ENCODE measurements at places on chromosomes 4 and X.

- no peaks in the 10 kb centered on the region for H3K36me3 ChIP-seq
- peaks cover 1% of the 10 kb centered on the region for H3K4me1 ChIP-seq
- H3K4me3 ChIP-seq = no peak overlapping the region
- DNase-seq = no peak
- H3K27me3 ChIP-seq = no peaks in the 10 kb centered on the region
Observed at GRCh38 chrX:133527415-133527814, 112.1 kb upstream of the GPC4 start.

DNA sequence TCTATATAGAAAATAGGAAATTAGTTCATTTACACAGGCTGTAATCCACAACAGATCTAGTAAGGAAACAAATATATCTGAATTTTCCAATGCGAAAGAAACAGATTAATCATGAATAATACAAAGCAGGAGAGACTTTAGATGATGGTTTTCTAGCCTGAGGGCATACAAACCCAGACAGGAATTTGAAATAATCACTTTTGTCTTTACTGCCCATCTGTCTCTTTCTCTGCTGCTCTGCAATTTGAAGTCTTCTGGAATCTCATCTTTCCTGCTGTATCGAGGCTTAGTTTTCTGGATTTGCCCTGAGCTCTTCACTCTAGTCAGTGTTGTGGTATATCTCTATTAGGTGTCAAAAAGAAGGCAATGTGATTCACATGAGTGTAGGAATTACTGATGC lies 711.8 kb upstream of the FAM241A start:
- H3K36me3 ChIP-seq = no peaks in the 10 kb centered on the region
- no peak overlapping the region for H3K27ac ChIP-seq
- no peak for DNase-seq
- no peaks in the 10 kb centered on the region for H3K4me1 ChIP-seq
- no peak overlapping the region for H3K4me3 ChIP-seq

DNA sequence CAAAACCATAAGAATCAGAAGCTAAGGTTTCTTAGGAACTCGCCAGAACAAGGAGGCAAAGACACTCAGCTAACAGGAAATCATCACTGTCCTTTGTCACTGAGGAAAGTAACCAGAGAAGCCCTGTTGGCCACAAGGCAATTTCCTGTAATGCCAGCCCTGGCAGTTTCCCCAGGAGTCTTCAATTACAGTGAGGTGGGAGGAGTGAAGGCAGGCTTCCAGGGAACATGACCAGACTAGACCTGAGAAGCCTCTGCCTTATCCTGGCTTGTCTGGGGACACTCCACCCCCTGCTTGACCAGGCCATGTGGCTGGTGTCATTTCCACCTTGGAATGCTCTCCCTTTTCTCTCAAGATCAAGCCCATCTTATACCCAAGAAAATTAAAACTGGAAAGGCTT lies 125.3 kb downstream of the COL4A6 start:
- H3K4me3 ChIP-seq = no peak overlapping the region
- DNase-seq = peak; percentile 56
- no peaks in the 10 kb centered on the region for H3K27me3 ChIP-seq
- no peaks in the 10 kb centered on the region for H3K36me3 ChIP-seq
- H3K4me1 ChIP-seq = no peaks in the 10 kb centered on the region
- H3K27ac ChIP-seq = no peak overlapping the region

DNA sequence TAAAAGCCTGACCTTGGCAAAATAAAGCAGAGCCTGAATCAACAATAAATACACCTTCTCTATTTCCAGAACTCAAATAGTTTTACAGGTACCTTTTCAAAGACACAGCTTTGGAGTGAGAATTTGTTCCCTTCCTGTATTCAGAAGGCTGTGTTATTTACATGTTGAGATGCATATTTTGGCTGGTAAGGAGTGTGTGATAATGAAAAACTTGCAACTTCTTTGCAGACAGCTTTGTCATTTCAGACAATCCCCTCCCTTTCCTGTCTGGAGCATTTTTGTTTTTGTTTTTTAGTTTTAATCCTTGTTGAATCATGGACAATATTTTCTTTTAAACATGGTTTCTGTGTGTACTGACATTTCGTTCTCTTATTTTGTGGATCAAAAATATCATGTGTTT lies 493.8 kb downstream of the FAT4 start:
- DNase-seq = no peak
- no peaks in the 10 kb centered on the region for H3K4me1 ChIP-seq
- H3K4me3 ChIP-seq = no peak overlapping the region
- no peak overlapping the region for H3K27ac ChIP-seq
- H3K36me3 ChIP-seq = no peaks in the 10 kb centered on the region

GRCh38 chr4:30619679-30620078 lies 100.5 kb upstream of the PCDH7 start:
- no peak overlapping the region for H3K27ac ChIP-seq
- H3K4me1 ChIP-seq = no peaks in the 10 kb centered on the region
- no peaks in the 10 kb centered on the region for H3K36me3 ChIP-seq
- H3K27me3 ChIP-seq = peaks cover 5% of the 10 kb centered on the region

DNA sequence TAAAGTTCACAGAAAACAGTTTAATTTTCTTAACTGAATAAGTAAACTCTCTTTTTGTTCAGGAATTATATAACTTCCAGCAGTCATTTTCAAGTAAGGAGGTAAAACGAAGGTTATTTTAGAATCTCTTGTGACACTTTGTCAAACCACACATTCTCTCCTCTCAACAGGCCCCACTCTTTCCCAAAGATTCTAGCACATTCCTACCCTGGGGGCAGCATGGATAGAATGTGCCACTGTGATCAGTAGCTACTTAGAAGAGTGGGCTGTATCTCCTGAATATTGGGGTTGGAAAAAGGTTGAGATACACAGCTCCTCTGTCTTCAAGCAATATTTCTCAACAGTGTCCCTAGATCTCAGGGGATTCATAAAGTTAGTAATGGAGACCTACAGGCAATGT lies 157.6 kb downstream of the EMCN start:
- H3K27me3 ChIP-seq = no peaks in the 10 kb centered on the region
- H3K4me1 ChIP-seq = no peaks in the 10 kb centered on the region
- H3K27ac ChIP-seq = no peak overlapping the region
- DNase-seq = no peak

DNA sequence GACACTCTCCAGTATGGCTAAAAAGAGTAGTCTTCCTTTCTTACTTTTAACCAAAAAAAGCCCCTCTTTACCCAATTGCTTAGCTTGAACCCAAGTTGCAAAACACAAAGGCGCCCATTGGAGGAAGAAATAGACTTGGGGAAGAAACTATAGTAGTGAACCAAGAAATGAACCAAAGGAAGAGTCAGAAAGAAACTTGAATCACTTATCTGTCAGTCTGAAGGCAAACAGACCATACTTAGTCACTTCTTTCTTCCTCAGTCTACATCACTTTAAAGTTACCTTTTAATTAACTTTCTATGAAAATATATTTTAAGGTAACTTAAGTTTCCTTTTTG lies 161.4 kb upstream of the GIMD1 start:
- H3K27ac ChIP-seq = no peak overlapping the region
- no peak for DNase-seq
- peaks cover 2% of the 10 kb centered on the region for H3K4me1 ChIP-seq

DNA sequence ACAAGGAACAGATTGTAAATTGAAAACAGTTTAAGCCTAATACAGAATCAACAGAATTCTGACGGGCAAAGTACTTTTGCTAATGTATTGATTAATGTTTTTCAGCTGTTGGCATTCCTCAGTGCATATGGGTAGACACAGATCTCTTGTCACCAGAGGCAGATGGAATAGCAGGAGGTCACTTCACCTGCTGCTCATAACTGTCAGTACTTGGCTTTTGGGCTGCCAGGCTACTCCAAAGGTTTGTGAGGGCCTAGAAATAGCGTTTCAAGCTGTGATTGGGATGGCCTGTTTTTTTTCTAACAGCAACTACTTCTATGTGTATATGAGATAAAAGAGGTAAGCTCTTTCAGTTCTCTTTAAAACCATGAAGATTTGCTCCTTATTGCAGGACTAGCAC lies 307.5 kb upstream of the ANXA10 start:
- H3K27ac ChIP-seq = no peak overlapping the region
- no peaks in the 10 kb centered on the region for H3K36me3 ChIP-seq
- H3K4me3 ChIP-seq = no peak overlapping the region
- no peaks in the 10 kb centered on the region for H3K27me3 ChIP-seq
- DNase-seq = no peak
- H3K4me1 ChIP-seq = no peaks in the 10 kb centered on the region

- H3K36me3 ChIP-seq = no peaks in the 10 kb centered on the region
- H3K4me1 ChIP-seq = no peaks in the 10 kb centered on the region
- peaks cover 4% of the 10 kb centered on the region for H3K27me3 ChIP-seq
Observed at GRCh38 chrX:114152130-114152529, 431.8 kb upstream of the HTR2C start.

DNA sequence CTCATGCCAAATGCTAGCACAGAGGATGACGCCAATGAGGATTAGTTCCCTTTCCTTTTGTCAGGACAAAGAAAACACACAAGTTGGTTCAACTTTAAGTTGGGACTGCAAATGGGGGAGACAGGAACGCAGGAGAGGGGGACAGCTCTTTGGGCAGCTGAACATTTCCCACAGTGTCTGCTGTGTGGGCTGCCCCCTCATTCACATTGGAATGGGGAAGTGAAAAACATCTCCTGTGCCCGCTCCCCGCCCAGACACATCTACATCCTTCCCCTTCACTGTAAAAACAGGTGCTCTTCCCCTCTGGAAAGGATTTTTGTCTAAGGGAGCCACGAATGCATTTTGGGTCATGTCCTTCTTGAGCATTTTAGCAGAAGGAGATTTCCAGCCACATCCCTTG lies 44.5 kb upstream of the TBC1D9 start:
- no peaks in the 10 kb centered on the region for H3K27me3 ChIP-seq
- H3K36me3 ChIP-seq = no peaks in the 10 kb centered on the region
- H3K4me1 ChIP-seq = peaks cover 2% of the 10 kb centered on the region
- H3K4me3 ChIP-seq = no peak overlapping the region
- no peak for DNase-seq

GRCh38 chr4:76210452-76210851 lies 3.2 kb downstream of the SCARB2 start:
- DNase-seq = no peak
- H3K4me1 ChIP-seq = peaks cover 14% of the 10 kb centered on the region
- no peaks in the 10 kb centered on the region for H3K27me3 ChIP-seq
- H3K36me3 ChIP-seq = peaks cover 4% of the 10 kb centered on the region
- peak overlapping the region; percentile 95 for H3K4me3 ChIP-seq

GRCh38 chr4:8590546-8590880 lies 2.1 kb upstream of the CPZ start:
- H3K4me3 ChIP-seq = no peak overlapping the region
- H3K36me3 ChIP-seq = no peaks in the 10 kb centered on the region
- no peak for DNase-seq
- peaks cover 38% of the 10 kb centered on the region for H3K4me1 ChIP-seq
- H3K27me3 ChIP-seq = peaks cover 83% of the 10 kb centered on the region

GRCh38 chr4:149347139-149347538 lies 468.5 kb downstream of the IQCM start:
- H3K4me1 ChIP-seq = no peaks in the 10 kb centered on the region
- H3K4me3 ChIP-seq = no peak overlapping the region
- no peaks in the 10 kb centered on the region for H3K36me3 ChIP-seq

DNA sequence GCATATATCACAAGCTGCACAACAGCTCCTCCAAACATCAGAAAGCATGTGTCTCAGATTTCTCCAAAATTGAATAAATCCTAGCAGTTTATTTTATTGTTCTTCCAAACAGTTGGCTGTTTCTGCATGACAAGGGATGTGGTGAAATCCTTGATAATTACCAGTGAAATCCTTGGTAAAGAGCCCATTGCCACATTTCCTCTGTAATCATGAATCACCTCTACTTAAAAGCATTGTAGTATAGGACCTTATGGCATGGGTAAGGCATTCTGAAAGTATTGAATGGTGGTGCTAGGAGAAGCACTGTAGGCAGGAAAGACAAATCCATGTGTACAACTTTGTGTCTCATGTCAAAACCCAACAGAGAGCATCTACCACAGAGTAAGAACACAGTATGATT lies 135.8 kb upstream of the NDST3 start:
- H3K27me3 ChIP-seq = no peaks in the 10 kb centered on the region
- no peaks in the 10 kb centered on the region for H3K4me1 ChIP-seq
- no peaks in the 10 kb centered on the region for H3K36me3 ChIP-seq
- DNase-seq = peak; percentile 50
- no peak overlapping the region for H3K27ac ChIP-seq
- H3K4me3 ChIP-seq = no peak overlapping the region

- H3K27me3 ChIP-seq = no peaks in the 10 kb centered on the region
- H3K27ac ChIP-seq = no peak overlapping the region
- no peak for DNase-seq
- no peak overlapping the region for H3K4me3 ChIP-seq
Observed at GRCh38 chr4:74948236-74948635, 15.3 kb downstream of the PARM1 start.

GRCh38 chr4:123624959-123625358 lies 228.4 kb downstream of the SPRY1 start:
- H3K27ac ChIP-seq = no peak overlapping the region
- H3K4me1 ChIP-seq = no peaks in the 10 kb centered on the region
- no peak for DNase-seq
- no peak overlapping the region for H3K4me3 ChIP-seq
- no peaks in the 10 kb centered on the region for H3K27me3 ChIP-seq
- H3K36me3 ChIP-seq = no peaks in the 10 kb centered on the region

DNA sequence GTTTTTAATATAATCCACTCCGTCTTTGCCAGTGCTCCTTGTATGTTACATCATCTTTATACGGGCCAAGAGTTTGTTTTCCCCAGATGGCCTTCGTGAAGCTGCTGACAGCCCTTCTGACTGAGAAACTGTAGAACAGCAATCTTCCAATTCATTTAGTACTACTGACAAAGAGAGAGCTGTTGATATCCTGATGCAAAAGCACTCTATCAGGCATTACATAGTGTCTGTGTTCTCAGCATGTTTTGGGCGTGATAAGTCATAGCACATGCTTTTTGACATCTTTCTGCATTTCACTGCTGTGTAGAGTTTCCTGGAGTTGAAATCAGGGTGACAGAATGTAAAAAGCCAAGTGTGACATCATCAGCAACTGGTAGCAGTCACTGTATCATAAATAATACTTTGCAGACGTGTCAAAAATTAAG lies 746.3 kb upstream of the FAM241A start:
- no peaks in the 10 kb centered on the region for H3K4me1 ChIP-seq
- no peak overlapping the region for H3K4me3 ChIP-seq
- no peak overlapping the region for H3K27ac ChIP-seq
- H3K36me3 ChIP-seq = no peaks in the 10 kb centered on the region
- no peak for DNase-seq
- H3K27me3 ChIP-seq = no peaks in the 10 kb centered on the region

GRCh38 chrX:128438082-128438481 lies 385.9 kb upstream of the ACTRT1 start:
- H3K27me3 ChIP-seq = no peaks in the 10 kb centered on the region
- H3K27ac ChIP-seq = no peak overlapping the region
- no peaks in the 10 kb centered on the region for H3K36me3 ChIP-seq
- no peak for DNase-seq
- no peak overlapping the region for H3K4me3 ChIP-seq
- H3K4me1 ChIP-seq = no peaks in the 10 kb centered on the region

GRCh38 chr4:76188149-76188548 lies 25.5 kb downstream of the SCARB2 start:
- peaks cover 16% of the 10 kb centered on the region for H3K36me3 ChIP-seq
- no peak for DNase-seq
- H3K27ac ChIP-seq = no peak overlapping the region
- H3K4me3 ChIP-seq = no peak overlapping the region
- H3K27me3 ChIP-seq = no peaks in the 10 kb centered on the region
- H3K4me1 ChIP-seq = no peaks in the 10 kb centered on the region

Measured in mesenchymal stem cell (in vitro differentiated cells and primary cell).